ENCODE measurements at places on chromosomes 12 and 14.

GRCh38 chr14:51430079-51430478 is 190.0 kb downstream of the TMX1 start:
- DNase-seq: no peak

- DNase-seq: no peak
Observed at GRCh38 chr12:32891526-32891925, 5.1 kb downstream of the PKP2 start.

DNA sequence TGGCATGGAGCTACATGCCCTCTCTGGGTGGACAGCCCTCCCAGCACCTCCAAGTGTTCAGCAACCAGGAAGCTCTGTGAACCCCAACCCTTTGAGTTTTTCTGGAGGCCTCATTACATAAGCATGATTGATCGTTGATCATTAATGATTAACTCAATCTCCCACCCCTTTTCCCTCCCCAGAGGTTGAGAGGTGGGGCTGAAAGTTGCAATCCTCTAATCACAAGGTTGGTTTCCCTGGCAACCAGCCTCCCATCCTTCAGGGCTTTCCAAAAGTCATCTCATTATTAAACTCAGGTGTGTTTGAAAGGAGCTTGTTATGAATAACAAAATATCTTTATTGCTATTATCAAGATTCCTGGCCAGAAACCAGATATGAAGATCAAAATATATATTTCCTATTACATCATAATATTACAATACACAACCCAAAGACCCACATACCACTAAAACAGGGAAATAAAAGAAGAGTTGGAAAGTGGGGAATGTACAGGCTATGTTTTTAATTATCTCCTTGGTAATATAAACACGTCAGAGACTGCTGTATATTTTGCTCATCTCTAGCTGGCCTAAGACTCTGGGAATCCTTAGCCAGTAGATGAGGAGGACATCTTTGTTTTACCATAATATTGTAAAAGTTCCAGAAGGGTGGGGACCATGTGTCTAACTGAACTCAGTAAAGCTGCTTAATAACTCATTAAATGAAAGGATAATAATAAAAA is 73.6 kb downstream of the SSPN start:
- no peak for DNase-seq

DNA sequence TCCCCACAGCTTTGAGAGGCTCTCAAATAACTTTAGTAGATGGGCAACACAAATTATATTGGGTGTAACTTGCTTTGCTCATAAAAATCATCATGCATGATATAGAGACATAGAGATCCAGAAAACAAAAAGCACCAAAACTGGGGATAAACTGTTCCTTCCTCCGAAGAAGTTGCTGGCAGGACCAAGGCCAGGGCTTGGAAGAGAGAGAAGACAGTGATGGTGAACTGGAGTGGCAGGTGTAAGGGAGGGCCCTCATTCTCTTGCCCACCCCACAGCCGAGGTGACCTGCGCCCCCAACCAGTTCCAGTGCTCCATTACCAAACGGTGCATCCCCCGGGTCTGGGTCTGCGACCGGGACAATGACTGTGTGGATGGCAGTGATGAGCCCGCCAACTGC is 15.4 kb upstream of the NXPH4 start:
- no peak for DNase-seq

DNA sequence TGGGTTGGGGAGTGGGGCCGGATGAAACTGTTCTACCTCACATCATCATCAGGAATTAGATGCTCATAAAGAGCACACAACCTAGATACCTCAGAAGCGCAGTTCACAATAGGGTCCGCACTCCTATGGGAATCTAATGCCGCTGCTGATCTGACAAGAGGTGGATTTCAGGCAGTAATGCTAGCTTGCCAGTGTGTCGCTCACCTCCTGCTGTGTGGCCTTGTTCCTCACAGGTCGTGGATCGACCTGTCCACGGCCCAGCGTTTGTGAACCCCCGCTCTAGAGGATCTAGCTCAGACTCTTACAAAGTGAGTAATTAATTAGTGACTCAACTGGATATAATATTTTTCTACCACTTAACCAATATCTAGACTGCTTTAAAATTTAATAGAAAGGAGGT is 5.8 kb downstream of the PPP1R12A start:
- DNase-seq: no peak

GRCh38 chr14:26849514-26849913 is 251.7 kb upstream of the NOVA1 start:
- DNase-seq: no peak

DNA sequence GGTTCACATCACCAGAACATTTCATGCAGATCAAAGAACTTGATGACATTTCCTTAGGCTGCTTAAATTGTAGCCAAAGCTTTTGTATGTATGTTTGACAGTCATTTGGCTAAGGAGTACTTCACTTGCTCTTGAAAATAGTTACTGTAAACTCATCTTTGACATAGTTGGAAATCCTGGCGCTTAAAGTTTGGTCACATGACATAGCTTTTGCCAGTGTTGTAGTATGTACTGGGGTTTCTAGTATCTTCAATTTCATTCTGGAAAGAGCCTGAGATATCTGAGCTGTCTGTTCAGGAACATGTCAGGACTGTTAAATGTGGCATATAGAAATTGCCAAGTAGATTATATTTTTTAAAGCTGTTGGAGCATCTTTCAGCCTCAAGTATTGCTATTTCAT is 55.7 kb downstream of the WDR20 start:
- no peak for DNase-seq

DNA sequence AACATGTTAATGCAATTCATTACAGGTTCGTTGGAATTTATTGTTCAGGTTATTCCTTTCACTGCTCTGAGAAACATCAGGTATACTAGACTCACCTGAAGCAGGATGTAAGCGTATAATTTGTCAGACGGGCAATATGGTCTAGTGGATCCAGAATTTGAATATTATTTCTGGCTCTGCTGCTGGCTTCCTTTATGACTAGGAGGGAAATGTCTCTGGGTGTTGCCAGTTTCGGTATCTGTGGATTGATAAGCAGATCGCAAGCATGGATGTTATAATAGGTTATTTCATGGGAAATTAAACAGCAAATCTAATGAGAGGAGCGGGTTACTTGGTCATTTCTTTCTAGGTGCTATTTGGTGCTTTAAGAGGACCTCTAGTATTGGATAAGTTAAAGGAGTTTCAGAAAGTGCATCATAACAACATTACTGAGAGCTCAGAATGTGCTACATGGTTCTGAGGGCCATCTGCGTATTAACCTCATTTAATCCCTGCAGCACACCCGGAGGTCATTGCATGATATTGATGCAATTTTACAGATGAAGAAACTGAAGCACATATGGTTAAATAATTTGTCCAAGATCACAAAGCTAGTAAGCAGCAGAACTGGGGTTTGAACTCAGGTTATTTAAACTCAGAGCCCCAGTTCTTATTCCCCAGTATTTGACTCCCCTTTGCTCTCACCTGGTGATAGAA is 47.3 kb upstream of the BCAT1 start:
- no peak for DNase-seq

DNA sequence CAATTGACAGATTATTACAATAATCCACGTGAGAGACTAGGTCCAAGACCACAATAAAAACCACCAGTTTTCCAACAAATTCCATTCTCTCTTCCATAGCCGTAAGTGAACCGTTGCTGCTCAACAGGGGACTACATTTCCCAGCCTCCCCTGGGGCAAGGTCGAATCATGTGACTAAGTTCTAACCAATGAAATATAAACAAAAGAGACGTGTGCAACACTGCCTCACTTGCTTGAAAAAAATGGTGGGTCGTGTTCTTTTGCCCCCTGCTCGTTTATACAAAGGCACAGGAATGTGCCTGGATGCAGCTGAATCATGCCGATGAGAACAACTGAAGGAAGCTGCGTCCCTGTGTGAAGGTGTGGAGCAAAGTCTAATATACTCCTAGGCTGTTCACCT is 51.1 kb downstream of the HSPB8 start:
- DNase-seq: no peak

DNA sequence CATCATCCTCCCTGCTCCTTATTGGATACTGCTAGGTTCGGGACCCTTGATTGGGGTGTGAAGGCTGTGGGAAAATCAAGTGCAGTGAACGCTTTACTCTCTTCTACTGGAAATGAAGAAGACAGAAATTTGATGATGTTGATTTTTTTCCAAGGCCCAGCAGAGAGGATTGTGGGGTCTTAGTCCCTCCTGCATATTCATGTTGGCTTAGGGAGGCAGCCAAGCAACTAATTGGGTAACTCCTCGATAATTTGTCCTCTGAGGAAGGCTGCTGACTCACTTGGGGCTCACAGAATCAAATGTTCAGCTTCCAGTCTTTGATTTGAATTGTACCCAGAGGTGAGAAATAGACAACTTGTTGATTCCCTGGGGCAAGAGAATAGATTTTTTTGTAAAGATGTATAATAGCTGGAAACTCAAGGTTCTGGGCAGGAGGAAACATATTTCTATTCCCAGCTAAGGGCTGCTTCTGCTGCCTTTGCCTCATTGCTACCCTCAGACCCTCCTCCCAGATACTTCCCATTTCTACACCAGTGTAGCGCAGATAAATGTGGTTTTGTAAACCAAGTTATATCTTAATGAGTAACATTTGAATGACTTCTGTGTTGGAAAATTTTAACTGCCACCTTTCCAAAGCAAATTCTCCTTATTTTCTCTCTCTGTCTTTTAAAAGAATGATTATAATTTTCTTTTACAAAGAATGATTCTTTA is 21.7 kb downstream of the NEUROD4 start:
- DNase-seq: no peak

- DNase-seq: peak; percentile 86
Observed at GRCh38 chr12:12266389-12266872, 413 bp downstream of the LRP6 start.

GRCh38 chr12:109962398-109962797 is 33.8 kb downstream of the GIT2 start:
- no peak for DNase-seq

GRCh38 chr12:118290130-118290529 is 82.6 kb downstream of the TAOK3 start:
- no peak for DNase-seq

- DNase-seq: peak; percentile 79
Observed at GRCh38 chr14:75982266-75983018, 647 bp upstream of the TGFB3 start.

DNA sequence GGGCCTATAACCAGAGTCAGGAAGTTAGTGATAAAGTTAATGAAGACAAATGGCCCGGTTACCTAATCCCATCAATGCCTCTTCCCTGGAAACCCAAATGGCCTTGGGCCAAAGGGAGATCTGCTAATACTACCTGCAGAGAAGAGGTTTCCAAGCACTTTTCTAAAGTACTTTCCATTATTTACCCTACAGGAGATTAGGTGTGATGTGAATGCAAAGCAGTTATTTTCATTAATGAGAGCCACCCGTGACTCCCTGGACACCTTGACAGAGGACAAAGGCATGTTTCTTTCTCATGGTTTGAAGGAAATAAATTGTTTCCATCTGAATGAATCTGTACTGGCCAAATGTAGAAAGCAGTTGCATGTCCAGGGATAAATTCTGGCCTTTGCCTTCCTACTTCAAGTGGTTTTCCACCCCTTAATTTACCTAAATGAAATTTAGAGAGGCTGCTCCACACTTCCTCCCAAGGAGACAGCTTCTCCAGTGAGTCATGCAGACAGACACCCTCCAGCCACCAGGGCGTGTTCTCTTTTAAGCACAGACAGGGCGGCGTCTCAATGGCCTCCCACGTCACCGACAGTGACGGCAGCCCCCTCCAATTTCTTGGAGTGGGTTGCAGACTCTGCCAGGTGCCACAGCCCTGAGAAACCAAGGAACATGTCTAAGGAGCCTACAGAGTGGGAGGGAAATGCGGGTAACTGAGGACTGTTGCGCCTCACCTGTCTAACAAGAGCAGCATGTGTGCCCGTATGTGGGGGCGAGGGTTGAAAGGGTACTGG is 43.9 kb upstream of the GNPNAT1 start:
- DNase-seq: no peak

GRCh38 chr14:20652996-20653975 is 11.8 kb upstream of the OR6S1 start:
- DNase-seq: no peak

DNA sequence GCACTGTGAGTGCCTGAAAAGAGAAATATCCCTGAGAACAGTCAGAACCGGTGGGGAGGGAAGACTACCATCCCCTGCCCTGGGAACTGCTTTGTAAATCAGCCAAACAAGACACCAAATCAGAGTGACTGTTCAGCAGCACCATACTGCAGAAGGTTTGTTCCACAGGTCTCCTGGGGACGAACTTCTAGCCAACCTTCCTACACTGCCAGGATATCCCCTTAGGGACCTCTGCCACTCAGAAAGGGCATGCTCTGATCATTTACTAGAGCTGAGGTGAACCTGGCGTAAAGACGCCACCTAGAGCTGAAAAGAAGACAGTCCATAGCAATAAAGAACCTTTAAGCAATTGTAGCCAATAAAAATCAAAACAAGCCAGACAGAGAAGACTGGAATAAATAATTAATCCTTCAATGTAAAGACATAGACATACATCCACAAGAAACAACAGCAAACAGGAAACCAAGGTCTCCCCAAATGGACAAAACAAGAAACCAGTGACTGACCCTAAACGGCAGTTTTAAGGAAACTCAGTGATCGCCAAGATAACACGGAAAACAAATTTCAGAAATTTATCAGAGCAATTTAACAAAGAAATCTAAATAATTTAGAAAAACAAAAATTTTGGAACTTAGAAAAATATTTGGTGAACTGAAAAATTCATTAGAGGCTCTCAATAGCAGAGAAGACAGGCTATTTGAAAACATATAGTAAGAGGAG is 228.1 kb upstream of the AMIGO2 start:
- no peak for DNase-seq

DNA sequence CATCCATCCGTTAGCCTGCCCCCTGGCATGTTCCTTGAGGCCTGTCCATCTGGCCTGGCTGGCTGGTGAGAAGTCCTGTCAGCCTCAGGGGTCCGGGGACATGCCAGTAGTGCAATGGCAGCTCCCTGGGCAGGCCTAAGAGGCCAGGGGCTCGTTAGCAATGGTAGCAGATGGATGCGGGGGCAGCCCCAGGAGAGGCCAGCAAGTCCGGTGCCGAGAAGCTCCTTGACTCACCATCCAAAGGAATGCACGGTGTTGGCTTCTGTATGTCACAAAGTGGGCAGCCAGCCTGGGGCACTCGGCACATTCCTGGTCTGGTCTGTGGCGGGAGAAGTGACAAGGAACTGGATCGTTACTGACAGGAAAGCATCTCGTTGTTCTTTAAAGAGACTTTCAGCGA is 319.9 kb downstream of the CACNA1C start:
- DNase-seq: no peak

DNA sequence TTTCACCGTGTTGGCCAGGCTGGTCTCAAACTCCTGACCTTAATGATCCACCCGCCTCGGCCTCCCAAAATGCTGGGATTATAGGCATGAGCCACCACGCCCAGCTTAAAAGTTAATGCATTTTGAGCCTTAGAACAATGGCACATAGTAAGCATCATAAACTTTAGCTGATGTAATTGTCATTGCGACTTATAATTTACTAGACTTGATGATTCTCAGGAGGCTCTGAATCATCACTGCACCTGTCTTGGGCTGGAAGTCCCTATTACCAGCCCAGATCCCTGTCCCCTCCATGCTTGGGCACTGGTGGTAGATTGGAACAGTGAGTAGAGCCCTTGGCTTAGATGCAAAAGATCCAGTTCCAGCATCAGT is 26.1 kb downstream of the KMT5A start:
- no peak for DNase-seq

GRCh38 chr12:47710278-47710677 is 4.4 kb upstream of the RPAP3 start:
- no peak for DNase-seq

GRCh38 chr12:28144059-28144458 is 46.2 kb upstream of the CCDC91 start:
- no peak for DNase-seq
